Gastrocnemius medialis (tissue), 4 donors: ENCODE measurements at places on chromosomes 2 and 18.

- no peak for DNase-seq
Measured at GRCh38 chr18:73948497-73948896, 199.1 kb downstream of the FBXO15 start.

- DNase-seq = no peak
Measured at GRCh38 chr2:66836851-66837250, 401.9 kb downstream of the MEIS1 start.

GRCh38 chr2:109102588-109103233 lies 26.3 kb upstream of the SH3RF3 start:
- DNase-seq = no peak

GRCh38 chr2:240397542-240397916 lies 37.9 kb upstream of the GPC1 start:
- DNase-seq = no peak

DNA sequence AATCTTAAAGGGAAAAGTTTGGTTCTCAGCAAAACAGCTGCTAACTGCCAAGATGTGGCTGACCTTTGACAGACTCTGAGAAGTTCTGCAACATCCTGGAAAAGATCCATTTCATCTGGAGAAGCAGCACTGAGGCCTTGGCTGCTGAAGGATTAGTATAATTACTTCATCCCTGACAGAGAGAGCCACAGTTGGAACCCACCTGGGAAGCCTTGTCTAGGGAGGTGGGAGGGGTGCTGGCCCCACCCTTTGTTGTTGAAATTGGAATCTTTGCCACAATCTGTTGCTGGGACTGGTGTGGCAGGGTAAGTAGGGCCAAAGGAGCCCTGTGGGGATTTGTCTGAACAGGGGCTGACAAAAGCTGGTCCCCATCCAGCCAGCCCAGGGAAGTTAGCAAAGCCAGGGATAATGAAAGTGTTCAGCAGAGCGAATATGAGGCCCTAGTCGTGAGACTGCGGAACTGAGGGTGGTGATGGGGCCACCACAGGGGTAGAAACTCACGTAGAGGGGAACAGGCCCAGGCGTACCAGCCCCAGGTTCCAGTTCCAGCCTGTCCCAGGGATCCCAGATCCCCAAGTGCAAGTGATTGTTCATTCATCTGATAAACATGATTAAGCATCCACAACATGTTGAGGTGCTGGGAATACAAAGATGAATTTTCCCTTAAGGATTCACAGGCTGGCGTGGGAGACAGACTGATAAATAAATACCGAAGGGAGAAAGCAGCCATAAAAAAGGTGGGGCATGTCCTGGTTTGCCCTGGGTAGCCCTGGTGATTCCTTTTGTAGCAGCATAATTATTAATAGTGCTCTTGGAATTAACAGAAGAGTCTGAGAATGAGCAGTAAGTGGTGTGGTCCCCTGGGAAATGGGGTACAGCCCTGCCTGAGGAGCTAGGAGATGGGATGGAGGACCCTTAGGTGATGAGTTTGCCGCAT lies 60.0 kb downstream of the MYO1B start:
- DNase-seq = peak; percentile 60

DNA sequence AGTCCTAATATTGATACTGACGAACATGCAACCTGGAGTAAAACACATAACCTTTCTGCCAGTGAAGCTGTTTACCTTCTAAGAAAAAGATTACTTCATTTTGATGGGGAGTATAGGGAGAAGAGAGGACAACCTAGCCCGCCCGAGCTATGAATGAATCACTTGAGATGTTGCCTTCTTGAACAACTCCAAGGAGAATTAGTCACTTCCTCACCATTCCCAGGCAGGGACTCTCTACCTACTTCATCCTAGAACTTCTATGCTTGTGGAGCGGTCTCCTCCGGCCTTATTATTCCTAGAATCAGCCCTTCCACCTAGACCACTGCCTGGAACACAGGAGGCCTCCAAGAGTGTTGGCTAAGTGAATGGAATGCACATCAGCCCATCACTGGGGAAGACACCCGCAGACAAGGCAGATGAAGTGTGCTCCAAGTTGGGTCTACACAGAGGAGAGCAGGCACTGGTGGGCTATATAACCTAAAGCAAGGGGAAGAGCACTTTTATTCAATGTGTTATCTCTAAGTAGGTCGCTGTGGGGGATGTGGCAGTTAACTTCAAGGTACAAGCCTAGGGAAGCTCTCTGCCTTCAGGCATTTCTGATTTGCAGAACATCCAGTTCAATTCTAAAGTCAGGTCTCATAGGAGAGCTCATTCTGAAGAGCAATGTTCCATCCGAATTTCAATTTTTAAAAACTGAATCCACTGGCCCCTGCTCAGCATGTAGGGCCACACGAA lies 57.4 kb downstream of the STK39 start:
- no peak for DNase-seq

DNA sequence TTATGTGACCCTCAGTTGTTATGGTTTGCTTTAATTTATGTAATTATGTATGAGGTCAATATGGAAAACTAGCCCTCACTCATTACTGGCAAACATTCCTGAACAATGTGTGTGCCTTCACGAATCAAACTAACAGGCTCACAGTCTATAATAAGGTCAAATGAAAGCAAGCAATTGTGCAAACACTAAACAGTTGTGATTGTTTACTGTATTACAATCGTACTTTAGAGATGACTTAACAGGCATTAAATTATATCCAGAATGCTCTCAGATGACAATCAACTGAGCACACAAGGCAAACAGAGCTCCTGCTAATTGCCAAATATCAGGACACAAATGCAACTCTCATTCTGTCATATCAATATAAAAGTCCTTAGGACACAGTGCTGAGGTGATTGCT lies 29.5 kb downstream of the COL5A2 start:
- DNase-seq = no peak
